ENCODE measurements at places on chromosomes 4 and X. TPM values are rescaled to one million over a fixed set of nuclear protein-coding genes. Genes with fewer than 3 reads are reported as not detected.

Gene SLC6A14
- not detected for total RNA-seq

Gene HDX
- 1.9 TPM for total RNA-seq

Gene CLDN34
- total RNA-seq = not detected

Gene ERVMER34-1
- not detected for total RNA-seq

Gene ADGRG4
- total RNA-seq = 0.03 TPM

- peak; percentile 59 for DNase-seq
Observed at GRCh38 chrX:11341274-11342201, 48.3 kb downstream of the AMELX start.

- DNase-seq = peak; percentile 17
Observed at GRCh38 chrX:138745196-138745595, 33.7 kb upstream of the FGF13 start.

GRCh38 chr4:38254825-38255224, 294.6 kb downstream of the PTTG2 start:
- DNase-seq = no peak

DNA sequence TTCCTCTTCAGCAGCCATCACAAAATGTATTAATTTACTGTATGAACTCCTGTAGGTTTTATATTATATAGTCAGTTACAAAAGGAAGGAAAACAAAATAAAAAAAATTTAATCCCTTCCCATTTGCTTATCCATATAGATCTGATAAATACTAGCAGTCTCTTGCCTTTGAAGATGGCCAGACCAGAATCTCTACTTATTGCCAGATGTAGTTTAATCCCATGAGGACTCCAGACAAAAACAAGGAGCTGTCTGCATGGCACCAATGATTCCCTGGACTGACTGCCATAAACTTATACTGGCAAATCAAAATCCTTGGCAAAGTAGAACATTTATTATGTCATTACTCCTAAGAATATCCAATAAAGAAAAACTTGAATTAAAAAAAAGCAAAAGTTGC, 223.3 kb upstream of the MAB21L2 start:
- no peak for DNase-seq

DNA sequence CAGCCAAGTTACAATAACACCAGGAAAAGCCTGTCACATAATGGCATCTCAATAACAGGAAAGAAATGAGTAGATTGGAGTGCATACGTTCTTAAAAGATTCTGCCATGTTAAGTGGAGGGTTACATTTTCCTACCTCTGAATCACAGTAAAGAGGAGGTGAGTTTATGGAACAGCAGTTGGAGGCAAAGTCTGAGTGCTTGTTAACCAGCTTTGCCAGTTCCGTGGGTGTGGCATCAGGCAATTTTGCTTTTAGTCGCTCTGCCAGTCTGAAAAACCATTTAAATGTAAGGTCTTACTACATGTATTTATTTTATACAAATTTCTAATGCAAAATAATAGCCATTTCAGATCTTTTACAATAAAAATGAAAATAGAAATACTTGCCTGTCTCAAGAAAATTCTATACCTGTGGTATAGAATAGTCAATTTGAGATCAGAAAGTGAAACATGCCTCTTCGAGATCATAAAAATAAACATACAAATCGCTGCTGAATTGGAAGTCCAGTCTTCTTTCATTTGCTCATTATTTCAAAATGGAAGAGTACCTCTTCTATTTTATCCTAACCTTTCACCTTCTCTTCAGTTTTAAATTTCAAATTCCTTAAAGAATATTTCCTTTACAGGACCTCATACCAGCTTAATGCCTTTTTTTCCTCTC, 31.4 kb downstream of the GC start:
- DNase-seq = no peak

GRCh38 chr4:85423431-85423830, 51.5 kb upstream of the ARHGAP24 start:
- DNase-seq = no peak

DNA sequence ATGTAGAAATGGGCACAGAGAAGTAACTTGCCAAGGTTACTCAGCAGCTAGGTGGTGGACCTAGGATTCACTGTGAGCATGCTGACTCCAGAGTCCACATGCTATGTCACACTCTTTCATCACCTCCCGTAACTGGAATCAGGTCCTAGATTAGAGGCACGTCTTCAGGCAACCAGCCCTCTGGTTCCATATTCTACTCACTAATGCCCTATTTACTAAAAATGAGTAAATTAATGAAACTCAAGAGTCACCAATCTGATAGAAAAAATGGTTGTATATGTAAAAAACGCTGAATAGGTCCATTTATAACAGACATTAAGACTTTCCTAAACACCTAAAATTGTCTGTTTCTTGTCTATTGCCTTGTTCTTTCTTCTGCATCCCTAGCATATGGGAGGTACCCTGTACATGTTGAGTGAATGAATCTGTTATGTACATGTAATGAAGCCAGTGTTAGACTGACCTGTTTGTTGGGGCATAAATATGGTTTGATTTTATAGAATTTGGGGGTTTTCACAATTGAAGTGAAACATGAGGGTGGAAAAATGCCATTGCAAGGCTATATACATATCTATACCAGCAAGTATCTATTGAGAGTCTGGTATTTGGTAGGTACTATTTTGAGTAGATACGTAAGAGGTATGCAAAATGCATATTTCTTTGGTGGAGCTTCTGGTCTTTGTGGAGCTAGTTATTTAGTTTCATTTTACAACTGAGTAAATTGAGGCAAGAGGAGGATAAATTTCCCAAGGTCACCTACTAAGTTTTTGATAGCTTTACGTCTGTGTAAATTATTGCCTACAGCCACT, 7.5 kb upstream of the RUFY3 start:
- no peak for DNase-seq

DNA sequence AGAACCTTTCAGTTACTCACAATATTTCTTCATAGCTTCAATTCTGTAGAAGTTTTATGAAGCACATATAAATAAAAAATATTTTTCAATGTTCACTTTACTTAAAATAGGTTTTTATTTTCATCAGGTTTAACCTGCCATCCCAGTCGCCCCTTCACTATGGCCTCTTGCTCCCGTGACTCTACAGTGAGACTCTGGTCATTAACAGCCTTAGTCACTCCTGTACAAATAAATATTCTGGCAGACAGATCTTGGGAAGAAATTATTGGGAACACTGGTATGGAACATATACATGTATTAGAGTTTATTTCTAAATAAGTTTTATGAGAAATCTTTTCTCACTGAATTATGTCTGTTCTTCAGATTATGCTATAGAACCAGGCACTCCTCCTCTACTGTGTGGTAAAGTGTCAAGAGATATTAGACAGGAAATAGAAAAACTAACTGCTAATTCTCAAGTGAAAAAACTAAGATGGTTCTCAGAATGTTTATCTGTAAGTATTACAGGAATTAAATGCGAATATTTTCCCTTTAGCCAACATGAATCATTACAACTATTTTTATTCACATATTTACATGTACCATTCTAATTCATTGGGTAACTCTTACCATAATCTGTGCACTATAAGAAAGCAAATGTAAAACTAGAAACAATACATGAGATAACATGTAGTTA, 45.6 kb downstream of the SPATA4 start:
- peak; percentile 6 for DNase-seq

GRCh38 chrX:111101580-111101979, 5.6 kb downstream of the PAK3 start:
- DNase-seq = no peak

DNA sequence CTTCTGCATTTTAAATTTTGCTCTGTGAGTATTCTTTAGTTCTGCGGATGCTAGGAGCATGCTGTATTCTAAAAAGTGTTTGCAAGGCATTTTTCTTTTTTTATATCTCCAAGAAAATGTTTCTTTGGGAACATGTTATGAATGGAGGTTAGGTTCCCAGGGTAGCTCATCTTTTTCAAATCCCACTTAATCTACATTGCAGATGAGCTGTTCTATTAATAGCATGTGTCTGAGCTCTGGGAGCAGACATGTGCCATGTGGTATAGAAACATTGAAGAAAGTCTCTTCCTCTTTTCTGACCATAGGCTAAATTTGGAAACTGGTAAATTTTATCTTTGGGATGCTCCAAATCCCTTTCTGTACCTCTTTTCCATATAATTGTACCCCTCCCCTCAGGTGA, 23.2 kb downstream of the DIAPH2 start:
- no peak for DNase-seq
